ENCODE measurements at places on chromosomes 6 and 20.

DNA sequence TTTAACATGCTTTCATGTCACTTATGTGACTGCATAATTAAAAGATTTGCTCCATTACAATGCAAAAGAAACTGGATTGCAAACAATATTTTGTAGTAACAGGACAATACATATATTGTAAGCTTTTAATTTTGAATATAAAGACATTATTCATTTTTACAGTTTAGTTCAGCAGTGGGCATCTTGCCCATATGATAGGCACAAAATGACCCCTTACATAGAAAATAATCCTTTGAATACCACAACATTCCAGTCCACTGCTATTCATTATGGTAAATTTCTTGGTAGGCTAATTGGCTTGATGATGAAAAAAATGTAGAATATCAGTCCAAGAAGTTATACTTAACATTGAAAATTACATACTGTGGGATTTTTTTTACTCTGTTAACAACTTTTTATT, 74.1 kb upstream of the LAMA2 start:
- no peak for DNase-seq

GRCh38 chr20:43043887-43044286, 145.8 kb downstream of the PTPRT start:
- DNase-seq: no peak

DNA sequence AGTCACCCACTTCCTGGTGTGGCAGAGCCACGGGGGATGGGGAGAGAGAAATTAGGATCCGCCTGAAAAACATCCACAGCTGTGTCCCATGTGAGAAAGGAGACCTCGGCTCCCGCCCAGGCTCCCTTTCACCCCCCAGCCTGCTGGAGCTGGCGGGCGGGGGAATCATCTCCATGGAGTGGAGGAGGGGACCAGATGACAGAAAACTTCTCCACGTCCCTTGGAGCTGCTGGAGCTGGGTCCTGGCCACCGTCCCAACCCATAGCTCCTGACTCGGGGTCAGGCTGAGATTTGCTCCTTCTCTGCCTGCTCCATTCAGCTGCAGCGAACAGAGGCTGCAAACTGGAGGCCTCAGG, 113.8 kb downstream of the CEBPB start:
- DNase-seq: no peak

DNA sequence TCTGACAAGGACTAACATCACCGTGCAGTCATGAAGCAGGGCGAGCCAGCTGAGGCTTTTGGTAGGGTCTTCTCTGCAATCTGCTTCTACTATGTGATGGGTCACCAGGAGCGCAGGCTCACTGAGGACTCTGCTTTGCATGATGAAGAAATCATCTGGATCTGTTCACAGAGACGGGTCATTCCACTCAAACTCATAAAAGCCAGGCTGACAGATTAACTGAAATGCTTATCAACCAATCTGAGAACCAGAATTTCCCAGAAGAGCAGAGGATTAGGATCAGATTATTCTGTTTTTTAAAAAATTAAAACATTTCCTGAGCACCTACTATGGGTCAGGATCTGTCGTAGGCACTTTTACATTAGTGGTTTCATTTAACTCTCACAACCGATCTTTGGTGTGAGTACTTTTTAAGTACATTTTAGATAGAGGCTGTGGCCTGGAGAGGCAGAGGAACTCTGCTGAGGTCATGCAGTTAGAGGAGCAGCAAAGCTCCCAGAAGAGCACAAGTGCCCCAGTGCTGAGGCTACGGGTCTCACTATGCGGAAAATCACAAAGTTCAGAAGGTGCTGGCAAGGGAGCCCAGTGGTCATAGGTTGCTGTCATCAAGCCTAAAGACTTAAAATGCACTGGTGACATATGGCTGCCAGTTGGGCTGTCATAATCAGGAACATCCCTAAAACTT, 109.1 kb downstream of the BACH2 start:
- no peak for DNase-seq

GRCh38 chr6:26199773-26200764, 112.8 kb downstream of the HFE start:
- no peak for DNase-seq

DNA sequence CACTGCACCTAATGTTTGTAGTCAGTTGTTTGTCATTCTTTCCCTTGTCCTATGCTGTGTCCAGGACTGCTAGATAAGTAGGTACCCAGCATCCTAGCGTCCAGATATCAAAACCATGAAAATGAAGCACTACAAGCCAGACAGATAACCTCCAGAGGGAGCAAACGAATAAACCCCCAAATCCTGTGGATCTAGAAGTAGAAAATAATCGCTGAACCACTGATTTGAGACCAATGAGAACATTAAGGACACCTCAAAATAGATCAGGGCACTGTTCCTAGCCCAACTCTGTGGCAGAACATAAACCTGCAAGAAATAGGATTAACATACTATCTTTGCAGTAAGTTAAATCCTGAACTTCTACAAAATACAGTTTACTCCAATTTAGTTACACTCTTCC, 1.1 kb upstream of the KLHL32 start:
- no peak for DNase-seq

DNA sequence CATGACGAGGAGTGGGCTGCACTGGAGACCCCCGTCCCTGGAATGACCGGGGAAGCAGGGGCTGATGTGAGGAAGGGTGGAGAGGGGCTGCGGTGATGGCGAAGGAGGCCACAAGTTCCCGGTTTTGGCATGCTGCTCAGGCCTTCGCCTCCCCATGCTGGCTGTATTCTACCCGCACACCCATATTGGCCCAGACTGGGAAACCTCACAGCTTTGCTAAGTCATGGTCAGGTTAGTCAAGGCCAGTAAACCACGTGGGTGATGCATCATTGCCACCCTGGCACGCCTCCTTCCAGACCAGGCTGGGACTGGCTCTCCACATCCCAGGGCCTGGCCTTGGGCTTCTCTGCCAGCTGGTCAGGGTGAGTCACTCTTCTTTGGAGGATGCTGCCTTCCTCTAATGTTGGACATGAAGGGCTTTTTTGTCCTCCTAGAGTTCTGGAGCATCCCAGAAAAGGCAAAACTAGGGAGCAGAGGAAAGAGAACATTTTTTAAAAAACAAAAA, 53.8 kb downstream of the PCNA start:
- peak; percentile 95 for DNase-seq

- no peak for DNase-seq
Measured at GRCh38 chr6:16421462-16421960, 183.1 kb downstream of the GMPR start.

GRCh38 chr20:60050193-60050947, 92.1 kb downstream of the CDH26 start:
- peak; percentile 80 for DNase-seq

DNA sequence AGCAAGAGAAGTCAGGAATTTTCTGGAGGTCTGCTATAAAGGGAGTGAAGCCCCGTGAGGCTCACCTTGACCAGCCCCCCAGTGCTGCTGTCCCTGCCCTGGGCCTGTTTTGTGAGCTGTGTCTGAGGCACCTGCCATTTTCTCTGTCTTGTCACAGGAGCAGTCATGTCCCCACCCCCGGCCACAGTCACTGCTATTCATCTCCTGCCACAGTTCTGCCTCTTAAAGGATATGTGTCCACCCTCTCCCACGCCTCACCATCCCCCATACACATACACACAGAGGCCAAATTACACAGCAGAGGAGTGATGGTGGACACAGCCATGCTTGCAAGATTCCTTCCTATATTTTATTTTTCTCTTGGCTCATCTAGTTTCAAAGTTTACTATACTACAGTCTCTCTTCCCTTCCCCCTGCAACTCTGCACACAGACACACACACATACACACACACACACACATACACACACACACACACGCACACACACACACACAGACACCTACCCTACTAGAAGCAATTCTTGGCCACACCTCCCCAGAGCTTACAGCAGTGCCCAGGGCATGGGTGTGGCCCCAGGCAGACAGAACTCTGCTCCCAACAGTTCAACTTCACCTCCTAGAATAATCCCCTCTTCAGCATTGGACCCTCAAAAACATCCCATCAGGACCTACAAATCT, 68.7 kb upstream of the TAB2 start:
- DNase-seq: no peak

- DNase-seq: no peak
Measured at GRCh38 chr6:167917551-167918154, 79.8 kb upstream of the KIF25 start.

DNA sequence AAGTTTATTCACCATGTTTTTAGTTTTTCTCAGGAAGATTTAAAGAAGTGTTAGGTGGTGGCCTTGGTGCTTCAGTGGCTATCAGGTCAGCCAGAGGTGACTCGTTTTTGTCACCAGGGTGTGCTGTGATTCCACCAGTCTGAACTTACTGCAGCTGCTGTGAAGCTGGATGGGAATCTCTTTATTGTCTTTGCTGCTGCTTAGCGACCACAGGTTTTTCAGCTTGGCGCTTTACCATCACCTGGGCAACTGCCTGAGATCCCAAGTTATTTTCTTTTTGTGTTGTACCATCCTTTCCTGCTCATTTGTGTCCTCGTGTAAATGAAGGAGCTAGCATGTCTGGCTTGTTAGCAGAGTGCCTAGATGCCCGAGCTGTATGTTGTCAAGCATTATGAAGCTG, 146.9 kb downstream of the MACROD2 start:
- peak; percentile 48 for DNase-seq

DNA sequence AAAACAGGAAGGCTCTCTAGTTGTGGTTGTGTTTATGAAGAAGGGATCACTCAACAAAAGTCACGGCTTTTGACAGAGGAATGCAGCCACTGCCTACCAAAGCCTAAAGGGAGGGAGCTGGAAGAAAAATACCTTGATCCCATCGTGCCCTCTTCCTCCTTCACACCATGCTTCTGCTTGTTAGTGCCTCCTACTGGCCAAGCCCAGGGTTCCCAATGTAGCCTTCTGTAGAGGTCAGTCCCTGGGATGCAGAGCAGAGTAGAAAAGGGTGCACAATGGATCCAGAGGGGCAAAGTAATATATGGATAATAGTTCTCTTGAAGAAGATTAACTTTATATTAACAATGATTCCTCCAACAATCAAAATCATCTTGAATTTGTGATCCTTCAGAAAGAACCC, 293.5 kb upstream of the FERMT1 start:
- DNase-seq: no peak

GRCh38 chr6:129026601-129027000, 143.7 kb downstream of the LAMA2 start:
- DNase-seq: no peak

- DNase-seq: no peak
Measured at GRCh38 chr6:6714118-6714897, 125.8 kb downstream of the LY86 start.

- no peak for DNase-seq
Measured at GRCh38 chr20:1177680-1178079, 7.1 kb downstream of the TMEM74B start.

- no peak for DNase-seq
Measured at GRCh38 chr6:7859591-7859990, 51.0 kb downstream of the TXNDC5 start.

DNA sequence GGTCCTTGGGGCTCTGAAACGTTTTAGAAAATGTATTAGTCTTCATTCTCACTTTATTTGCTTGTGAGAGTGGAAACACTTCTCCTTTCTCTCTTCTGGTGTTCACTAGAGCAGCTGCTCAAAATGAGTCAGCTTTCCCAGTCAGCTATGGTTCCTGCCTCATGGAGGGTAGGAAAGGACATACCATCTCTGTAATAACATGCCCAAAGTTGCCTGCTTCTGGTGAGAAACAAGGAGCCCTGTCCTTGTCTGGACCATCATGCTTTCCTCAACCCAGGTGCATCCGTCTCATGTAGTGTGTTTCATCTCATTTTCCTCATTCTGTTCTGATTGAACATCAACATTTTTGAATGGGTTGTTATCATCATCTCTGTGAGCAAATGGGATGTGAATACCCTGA, 17.1 kb upstream of the TINAG start:
- DNase-seq: peak; percentile 54

DNA sequence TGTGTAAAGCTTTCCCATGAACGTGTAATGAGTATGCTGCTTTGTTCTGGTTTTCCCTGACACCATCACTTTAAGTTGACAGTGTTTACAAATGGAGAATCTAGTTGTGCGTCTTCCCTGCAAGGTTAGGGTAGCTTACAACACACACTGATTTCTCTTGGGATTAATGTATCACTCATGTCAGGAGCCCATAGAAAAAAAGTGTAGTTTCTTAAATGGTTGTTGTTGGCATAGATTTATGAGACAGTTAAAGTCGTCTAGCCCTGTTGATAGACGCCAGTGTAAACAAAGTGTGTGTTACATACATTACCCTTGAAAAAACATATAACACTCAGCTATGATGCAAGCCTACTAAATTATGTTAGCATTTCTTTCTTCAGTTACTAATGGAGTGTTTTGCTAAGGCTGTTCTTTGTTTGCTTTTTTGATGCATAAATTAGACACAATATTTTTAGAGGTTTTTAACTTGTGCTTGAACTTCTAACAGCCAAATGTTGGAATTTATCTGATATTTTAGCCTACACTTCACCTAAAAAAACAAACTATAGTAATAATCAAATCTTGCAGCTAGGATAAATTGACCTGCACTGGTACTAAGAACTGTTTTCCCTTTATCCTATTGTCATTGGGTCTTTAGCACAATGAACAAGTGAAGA, 88.6 kb downstream of the RNF217 start:
- no peak for DNase-seq

- DNase-seq: no peak
Measured at GRCh38 chr6:122717350-122717749, 62.2 kb upstream of the FABP7 start.

DNA sequence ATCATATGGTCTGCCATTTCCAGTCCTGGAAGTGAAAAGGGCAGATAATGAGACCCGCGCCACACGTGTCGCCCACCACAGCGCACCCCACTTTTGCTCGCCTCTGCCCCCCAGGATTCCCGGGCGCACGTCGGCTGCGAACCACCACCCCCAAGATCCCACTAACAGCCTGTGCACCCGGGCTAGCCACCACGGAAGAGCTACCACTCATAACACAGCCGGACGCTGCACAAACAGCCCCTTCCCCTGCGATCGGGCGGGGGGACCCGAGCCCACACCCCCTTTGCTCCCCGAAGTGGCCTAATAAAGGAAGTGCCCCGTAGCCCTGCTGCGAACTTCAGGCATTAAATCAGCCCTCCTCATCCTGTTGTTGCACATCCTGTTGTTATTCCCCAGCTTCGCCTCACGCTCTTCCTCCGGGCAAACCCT, 506 bp downstream of the CITED2 start:
- DNase-seq: no peak

GRCh38 chr6:22913612-22914011, 344.2 kb downstream of the HDGFL1 start:
- DNase-seq: no peak

DNA sequence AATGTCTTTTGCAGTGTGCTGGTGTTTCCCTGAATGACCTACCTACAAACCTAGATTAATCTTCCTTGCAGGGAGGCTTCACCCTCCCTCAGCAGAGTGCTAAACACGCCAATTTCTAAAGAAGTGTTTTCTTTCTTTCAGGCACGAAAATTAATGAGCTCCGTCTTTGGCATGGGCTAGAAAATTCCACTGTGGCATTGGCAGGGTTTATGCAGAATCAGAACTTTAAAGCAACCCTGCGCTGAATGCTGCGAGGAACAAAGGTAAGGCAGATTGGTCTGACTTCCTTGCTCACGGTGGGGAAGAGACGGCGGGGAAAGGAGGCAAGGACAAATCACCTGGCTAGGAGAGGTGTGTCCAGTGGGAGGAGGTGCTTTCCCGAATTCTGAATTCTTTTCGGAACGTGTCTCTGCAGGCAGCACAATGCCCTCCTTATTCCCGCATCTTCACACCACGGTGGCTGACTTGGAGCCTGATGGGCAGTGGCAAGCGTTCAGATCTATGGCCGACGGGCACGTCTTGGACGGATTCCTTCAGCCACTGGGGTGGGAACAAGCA, 6.2 kb upstream of the BANF2 start:
- peak; percentile 39 for DNase-seq
